ENCODE measurements at places on chromosomes 6 and 20. TPM values are rescaled to one million over a fixed set of nuclear protein-coding genes. Genes with fewer than 3 reads are reported as not detected.

The KHDRBS2 gene
- not detected for polyA plus RNA-seq

The CDSN gene
- polyA plus RNA-seq: not detected

The RIPOR3 gene
- polyA plus RNA-seq: 1.7 TPM

The SLC17A1 gene
- polyA plus RNA-seq: not detected

All from IMR-90 (cell line).